ENCODE measurements at places on chromosomes 7 and 10.

- no peak for DNase-seq
These were observed 65.3 kb downstream of the KMT2E start for GRCh38 chr7:105079348-105079747.

GRCh38 chr10:118430190-118430589, 88.1 kb upstream of the FAM204A start:
- DNase-seq: no peak

- no peak for DNase-seq
These were observed 3.5 kb upstream of the FRAT2 start for GRCh38 chr10:97338041-97338440.

DNA sequence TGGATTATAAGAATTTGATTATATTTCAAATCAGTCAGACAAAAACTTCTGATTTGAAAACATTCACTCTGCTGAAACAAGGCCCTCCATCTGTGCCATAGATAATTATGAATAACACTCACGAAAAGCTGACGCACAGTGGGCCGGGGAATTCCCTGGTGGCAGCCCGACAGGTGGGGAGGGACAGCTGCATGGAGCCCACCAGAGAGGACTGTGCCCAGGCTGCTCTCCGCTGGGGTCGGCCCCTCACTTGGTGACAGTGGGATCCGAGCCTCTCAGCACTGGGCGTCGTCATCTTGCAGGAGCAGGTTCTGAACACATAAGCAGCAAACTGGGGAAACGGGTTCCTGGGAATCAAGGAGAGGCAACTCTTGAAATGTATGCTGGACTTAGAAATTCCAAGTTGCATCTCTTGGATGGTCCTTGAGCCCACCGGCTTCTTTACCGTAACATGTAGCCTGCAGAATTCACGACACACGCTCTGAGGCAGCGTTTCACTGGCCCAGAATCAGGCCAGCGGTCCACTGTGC, 41.4 kb downstream of the AFAP1L2 start:
- DNase-seq: no peak

GRCh38 chr10:68171539-68172080, 60.3 kb downstream of the ATOH7 start:
- no peak for DNase-seq

DNA sequence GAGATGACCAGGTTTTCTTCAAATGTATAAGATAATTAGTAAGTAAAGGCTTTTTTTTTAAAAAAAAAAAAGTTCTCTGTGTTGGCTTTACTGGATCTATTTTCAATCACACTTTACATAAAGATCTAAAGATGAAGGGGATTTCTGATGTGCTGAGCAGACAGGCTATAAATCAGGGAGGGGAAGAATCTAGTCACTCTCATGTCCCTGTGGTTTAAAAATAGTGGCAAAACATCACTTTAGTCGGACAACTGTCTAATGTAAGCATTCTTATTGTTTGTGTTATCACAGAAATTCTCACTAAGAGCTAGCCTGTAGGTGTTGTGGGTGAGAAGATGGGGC, 132.7 kb downstream of the ICA1 start:
- DNase-seq: no peak

DNA sequence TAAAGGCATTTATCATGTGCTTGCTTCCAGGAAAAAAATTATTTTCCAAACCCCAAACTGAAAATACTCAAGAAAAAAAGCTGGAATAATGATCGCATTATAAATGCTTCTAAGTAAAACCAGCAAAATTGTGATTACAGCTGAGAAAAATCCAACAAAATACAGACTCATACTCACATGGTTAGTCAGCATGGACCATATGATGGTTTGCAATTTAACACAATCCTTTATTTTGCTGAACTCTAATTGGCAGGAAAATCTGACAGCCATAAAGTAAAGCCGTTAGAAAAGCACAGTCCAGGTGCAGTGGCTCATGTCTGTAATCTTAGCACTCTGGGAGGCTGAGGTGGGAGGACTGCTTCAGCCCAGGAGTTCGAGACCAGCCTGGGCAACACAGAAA, 59.6 kb downstream of the BRI3 start:
- no peak for DNase-seq

DNA sequence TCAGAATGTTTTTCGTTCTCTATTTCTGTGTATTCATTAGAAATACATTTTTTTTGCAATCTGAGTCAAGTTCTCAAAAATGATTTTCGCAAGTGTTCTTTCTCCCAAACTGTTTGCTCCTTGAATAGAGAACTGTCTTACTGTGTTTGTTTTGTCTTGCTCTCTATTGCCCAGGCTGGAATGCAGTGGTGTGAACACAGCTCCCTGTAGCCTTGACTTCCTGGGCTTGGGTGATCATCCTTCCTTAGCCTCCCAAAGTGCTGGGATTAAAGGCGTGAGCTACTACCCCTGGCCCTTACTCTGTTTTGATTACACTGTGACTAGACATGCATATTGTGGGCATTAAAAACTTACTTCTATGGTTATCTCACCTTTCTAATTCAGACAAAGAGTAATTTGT, 56.7 kb downstream of the LUC7L2 start:
- DNase-seq: no peak

- no peak for DNase-seq
These were observed 113.2 kb upstream of the DGKB start for GRCh38 chr7:15015545-15016314.

- no peak for DNase-seq
These were observed 78.0 kb downstream of the PTPRE start for GRCh38 chr10:127984945-127985344.

DNA sequence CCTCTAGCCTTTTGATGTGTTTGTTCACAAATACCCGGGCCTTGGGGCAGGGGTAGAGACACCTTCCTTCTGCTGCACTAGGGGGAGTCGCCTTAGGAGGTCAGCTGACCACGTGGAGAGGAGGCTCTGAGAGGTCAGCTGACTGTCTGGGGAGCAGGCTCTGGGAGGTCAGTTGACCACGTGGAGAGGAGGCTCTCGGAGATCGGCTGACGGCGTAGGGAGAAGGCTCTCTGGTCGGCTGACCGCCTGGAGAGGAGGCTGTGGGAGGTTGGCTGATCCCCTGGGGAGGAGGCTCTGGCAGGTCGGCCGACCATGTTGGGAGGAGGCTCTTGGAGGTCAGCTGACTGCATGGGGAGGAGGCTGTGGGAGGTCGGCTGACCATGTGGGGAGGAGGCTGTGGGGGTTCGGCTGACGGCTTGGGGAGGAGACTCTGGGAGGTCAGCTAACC, 59.6 kb upstream of the LYZL1 start:
- DNase-seq: no peak

DNA sequence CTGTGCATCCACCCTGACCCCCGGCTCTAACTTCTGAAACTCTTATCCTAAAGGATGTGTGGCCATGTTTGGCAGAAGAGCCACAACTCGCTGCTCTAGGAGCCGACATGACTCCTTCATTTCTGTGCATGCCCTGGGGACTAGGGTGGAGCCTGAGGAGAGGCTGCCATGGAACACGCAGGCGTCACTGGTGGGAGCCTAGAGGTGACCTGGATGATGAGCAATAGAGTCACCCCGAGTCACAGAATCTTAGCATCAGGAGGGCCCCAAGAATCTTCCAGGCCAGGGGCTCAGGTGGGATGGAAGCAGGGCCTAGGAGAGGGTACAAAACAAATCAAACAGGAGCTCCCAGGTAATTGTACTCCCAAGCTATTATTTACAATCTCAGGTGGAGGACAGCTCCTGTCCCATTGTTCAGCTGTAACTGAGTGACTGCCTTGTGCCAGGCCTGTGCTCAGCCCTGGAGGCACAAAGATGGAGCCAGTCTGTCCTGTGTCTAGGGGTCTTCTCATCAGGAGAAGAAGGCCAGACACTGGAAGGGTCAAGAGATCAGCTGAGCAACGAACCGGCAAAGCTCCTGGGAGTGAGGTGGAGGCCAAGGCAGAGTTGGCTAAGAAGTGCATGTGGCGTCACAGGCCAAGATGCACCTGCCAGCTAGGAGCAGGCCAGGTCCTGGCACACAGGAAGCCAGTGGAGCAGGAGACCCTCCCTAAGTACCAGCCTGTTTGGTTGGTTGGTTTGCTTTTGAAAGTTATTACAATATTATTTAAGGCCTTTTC, 5.8 kb upstream of the ZNF22 start:
- DNase-seq: no peak

GRCh38 chr7:31864646-31865045, 177.6 kb downstream of the PPP1R17 start:
- no peak for DNase-seq

DNA sequence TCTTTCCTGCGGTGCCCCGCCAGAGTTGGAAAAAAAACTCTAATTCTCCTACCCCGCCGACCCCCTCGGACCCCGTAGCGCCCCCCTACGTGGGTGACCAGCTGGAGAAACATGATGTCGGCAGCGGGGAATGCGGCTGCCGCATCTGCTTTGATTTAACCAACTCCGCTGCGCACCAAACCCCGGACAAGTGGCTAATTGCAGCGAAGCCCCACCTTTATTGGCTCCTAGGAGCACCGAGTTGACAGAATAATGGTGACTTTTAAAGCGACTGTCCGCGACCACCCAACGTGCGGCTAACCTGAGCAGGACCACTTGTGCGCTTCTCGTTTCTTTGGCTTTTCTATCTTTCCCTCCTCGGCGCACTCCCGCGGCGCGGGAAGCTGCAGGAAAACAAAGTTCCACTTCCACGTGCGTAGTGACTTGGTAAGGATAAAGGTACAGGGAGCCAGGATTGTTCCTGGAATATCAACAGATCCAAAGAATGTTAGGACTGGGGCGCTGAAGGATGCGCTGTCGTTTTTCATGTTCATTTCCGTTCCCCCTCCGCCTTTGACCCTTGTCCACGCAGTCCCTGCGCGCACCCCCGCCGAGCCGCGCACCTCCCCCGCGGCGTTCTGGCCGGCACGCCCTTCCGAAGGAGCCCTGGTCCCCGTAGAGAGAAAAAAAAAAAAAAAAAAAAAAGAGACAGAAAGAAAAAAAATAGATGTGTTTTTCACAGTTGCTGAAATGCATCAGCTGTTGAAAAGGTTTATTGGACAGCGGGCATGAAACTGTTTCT, 1.4 kb downstream of the WNT16 start:
- DNase-seq: no peak

DNA sequence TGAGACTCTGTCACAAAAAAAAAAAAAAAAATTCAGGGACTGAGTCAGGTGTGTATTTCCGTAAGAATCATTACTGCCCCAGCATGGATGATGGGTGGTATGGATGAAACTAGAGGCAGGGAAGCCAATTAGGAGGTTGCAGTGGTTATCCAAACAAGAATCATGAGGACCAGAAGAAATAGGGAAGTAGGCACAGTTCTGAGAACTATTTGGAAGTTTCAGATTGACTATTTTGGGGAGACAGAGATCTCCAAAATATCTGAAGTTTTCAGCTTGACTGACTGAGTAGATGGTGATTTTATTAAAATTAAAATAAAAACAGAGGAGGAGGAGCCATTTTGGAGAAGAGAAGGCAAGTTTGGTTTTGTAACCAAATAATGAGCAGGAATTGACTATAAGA, 119.4 kb upstream of the NRBF2 start:
- DNase-seq: no peak

DNA sequence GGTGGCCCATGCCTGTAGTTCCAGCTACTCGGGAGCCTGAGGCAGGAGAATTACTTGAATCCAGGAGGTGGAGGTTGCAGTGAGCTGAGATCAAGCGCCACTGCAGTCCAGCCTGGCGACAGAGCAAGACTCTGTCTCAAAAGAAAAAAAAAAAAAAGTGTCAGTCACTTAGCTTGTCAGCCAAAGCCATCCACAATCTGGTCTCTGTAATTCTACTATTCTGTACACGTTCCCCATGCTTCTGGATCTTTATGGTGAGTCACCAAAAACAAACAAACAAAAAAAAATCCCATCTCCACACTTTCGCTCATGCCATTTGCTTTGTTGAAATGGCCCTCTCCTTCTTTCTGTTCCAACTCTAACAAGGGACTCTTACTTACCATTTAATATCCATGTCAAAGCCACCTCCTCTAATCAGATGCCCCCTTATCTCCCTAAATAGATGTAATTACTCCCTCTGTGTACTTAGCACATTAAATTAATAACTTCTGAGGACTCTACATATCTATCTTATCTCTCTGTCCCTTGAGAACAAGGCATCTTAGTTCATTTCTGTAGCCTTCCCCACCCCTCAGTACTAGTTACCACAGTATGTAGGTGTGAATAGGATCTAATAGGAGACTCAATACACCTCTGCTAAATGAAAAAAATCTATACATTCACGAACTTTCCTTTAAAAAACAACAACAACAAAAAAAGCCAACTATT, 128.4 kb downstream of the ELMO1 start:
- no peak for DNase-seq

GRCh38 chr7:137820677-137821420, 25.9 kb downstream of the DGKI start:
- DNase-seq: no peak

DNA sequence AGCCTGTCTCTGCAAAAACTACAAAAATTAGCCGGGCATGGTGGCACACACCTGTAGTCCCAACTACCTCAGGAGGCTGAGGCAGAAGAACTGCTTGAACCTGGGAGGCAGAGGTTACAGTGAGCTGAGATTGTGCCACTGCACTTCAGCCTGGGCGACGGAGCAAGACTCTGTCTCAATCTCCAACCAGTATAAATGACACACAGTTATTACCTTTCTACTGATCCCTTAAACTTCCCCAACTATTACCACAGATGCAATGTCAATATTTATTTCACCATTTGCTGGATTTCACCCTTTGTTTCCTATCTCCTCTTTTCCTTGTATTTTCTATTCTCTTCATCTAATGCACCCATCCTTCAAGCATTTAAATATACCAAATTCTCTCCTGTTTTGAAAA, 431.8 kb downstream of the GRM8 start:
- no peak for DNase-seq

- DNase-seq: no peak
These were observed 3.4 kb upstream of the ZNF503 start for GRCh38 chr10:75404815-75405597.

- DNase-seq: no peak
These were observed 326.3 kb downstream of the CCSER2 start for GRCh38 chr10:84654671-84655070.

- no peak for DNase-seq
These were observed 254.1 kb downstream of the WDR37 start for GRCh38 chr10:1310271-1310789.

DNA sequence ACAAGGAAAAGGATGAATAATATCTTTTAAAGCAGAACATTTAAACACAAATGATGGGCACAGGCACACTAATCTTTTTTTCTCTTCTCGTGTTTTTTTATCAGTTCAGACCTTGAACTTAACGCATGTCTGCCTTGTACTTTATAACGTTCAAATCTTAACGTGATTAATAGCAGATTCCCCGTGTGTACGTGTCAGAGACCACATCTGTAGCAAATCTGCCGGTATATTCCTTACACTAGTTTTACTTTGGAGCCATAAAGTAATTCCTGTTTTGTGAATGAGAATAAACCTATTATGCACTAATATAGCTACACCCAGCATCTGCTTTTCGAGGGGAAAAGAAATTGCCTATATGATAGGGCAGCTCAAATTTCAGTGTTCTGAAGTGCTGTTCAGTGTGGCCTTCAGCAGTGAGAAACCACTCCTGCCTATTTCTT, 166.0 kb upstream of the TCF7L2 start:
- DNase-seq: no peak

GRCh38 chr7:30594048-30594539, 584 bp upstream of the GARS1 start:
- peak; percentile 22 for DNase-seq

DNA sequence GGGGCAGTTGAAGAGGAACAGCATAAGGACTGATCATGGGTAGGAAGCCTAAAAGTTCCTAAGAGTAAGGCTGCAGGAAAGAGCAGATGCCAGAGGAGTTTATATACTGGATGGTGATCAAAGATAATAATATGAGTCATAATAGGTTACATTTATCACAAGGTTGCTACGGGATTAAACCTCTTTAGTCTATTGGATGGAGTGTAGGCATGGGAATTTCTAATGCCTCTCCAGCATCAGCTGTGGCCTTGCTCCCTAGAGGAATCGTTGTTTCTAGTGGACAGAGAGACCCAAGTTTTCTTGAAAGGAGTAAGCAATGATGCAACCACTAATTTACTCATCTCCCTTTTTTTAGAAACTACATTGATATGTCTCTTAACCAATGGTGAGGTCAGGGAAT, 213.4 kb downstream of the GPR37 start:
- no peak for DNase-seq
